Stimulated activated naive CD8-positive, alpha-beta T cell treated with anti-CD3 and anti-CD28 coated beads, Interleukin-15, amount 100 ng/mL, for 72 hours (primary cell): ENCODE measurements at places on chromosomes 3 and 15.

DNA sequence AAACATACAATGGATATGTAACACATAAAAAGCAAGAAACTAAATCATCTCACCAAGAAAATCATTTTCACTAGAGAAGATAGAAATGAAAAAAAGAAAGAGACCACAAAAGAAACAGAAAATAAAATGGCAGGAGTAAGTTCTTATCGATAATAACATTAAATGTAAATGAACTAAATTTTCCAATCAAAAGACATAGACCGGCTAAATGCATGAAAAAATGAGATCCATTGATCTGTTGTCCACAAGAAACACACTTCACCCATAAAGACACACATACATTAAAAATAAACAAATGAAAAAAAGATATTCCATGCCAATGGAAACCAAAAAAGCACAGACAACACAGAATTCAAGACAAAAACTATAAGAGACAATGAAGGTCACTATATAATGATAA is 1771.9 kb downstream of the SI start:
- DNase-seq: no peak

DNA sequence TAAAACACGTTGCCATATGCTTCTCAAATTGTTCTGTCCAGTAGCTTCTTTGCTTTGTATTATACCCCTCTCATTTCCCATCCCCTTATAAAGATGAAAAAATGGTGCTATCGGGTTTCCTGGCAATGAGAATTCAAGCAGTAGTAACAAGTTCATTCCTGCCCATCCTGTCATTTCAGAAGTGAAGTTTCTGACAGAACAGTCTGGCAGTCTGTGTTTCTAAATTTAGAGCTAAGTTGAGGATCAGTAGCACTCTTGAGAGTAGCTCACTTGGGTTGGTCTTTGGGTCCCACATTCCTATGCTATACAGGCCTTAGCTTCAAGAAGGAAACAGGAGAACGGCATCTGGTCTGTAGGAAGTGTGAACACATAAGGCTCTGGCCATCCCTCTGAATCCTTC is 134.6 kb downstream of the GHSR start:
- no peak for DNase-seq

DNA sequence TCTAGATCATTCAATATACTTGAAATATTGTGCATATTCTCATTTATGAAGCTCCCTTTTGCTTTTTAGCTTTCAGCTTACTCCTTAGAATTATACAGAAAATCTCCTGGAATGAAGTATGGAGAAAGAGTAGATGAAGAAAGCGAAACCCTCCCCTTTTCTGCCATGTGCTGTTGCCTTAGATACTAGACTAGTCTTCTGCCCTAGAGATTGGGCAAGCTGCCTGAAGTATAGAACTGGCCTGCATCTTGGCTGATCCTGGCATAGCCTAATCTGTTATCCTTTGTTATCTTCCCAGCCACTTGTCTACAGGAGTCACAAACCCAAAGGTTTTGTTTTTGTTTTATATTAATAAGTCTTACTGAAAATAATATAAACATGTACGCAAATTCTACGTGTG is 138.8 kb downstream of the RBPMS2 start:
- DNase-seq: no peak

GRCh38 chr3:80535286-80535685 is 767.5 kb upstream of the ROBO1 start:
- DNase-seq: no peak

DNA sequence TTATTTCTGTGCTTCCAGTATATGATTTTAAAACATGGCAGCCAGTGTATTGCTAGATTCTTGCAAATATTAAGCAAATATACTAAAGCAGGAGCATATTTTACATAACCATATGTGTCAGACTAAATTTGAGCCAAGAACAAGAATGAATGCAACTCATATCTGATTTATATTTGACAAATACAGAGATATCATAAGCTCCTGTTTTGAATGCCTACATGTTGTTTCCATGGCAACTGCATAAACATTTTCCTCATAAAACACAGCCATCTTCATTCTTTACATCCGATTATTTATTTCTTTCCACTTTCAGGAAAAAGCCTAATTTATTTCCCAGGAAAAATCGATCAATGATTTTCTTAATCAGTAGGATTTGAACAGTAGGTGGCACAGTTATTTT is 172.2 kb upstream of the TSPAN3 start:
- DNase-seq: no peak

GRCh38 chr3:188407158-188407880 is 253.4 kb downstream of the LPP start:
- DNase-seq: no peak

DNA sequence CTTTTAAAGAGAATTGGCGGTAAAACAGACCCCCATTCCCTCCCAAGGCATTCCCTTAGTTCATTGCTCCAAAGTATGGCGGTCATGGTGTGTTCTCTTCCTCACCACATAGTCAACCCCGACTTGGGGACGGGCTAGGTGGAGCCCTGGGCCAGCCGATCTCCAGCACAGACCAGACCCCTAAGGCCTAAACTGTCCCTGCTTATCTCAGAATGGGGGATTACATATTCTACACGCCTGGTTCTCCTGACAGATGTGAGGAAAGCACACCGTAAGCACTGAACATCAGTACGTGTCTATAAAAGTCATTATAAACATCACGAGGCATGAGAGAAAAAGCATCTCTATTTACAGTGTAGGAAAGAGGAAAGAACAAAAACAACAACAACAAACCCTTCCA is 244.5 kb upstream of the STT3B start:
- no peak for DNase-seq

DNA sequence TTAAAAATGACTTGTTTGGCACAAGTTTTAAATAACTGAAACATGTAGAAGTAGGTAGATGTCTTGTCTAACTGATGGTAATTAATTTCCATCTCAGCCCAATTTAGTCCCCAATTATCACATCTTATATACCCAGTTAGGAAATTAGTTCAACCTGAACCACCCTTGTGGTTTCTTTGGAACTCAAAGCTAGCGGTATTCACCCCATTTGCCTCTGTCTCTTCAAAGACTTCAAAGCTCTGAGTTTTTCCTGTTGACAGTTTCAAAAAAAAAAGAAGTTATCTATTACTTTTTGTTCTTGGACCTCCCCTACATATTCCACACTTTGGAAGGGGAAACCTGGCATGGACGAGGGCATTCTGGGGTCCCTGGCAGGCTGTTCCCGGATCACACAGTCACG is 236.5 kb downstream of the KCNMB2 start:
- DNase-seq: no peak

DNA sequence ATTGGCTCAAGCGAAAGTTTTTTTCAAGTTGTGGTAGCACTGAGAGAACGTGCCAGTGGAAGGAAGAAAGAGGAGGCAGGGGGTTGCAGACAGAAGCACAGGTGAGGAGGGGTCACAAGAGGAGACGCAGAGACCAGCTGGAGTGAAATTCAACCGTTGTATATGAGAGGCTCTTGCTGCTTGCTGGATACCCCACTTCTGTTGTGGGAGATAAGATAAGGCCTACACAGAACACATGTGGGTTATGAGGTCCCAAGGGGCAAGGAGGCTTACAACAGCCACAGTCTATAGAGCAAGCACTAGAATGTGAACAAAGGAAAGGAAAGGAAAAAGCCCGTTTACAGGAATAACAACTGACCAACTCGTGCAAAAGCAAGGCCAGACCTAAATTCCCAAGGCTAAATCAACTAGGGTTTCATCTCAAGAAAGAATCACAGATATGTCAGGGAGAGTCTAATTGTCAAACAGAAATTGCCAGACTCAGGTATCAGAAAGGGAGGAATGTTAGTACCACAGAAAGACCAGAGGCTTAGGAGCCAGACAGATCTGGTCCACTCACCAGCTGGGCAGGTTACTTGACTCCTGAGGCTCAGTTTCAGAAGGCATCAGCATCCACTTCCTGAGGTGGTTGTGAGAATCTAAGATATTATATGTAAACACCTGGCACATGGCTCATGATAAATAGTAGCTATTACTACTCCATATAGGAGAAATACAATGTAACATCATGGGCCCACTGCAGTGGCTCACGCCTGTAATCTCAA is 60.9 kb downstream of the MSL2 start:
- no peak for DNase-seq

GRCh38 chr15:51094606-51095569 is at the start of gene TNFAIP8L3:
TSS of gene TNFAIP8L3 (minus strand) at chr15:51094906. CDS start at chr15:51094595, 311 bp downstream.
- DNase-seq: no peak

DNA sequence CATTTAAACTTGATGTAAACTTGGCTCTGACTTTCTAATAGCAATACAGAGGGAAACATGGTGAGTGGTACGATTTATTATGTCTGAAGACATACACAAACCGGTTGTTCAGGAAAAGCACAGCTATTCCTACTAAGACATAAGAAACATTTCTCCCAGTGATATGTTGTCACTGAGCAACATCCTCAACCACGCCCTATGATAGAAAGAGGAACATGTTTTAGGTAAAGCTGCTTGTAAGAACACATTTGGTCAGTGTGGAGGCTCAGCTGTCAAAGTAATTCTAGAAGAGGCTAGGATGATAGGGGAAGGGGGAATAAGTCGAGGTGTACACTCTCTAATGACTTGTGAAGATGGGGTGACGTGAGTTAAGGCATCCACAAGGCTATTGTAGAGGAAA is 42.7 kb upstream of the B3GNT5 start:
- no peak for DNase-seq

DNA sequence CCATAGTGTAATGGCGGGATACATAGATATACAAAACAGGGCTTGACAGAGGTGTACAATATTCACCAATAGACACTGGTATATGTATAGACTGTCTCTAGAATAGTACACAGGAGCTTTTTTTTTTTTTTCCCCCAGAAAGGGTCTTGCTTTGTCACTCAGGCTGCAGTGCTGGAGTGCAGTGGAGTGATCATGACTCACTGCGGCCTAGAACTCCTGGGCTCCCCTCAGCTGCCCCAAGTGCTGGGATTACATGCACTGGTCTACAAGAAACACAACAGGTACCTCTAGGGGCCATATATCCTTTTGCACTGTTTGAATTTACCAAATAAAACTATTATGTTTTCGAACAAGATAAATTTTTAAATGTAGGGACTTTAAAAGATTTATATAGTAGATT is 12.3 kb downstream of the RHOA start:
- DNase-seq: no peak

GRCh38 chr15:51016615-51017014 is 78.1 kb downstream of the TNFAIP8L3 start:
- DNase-seq: no peak

DNA sequence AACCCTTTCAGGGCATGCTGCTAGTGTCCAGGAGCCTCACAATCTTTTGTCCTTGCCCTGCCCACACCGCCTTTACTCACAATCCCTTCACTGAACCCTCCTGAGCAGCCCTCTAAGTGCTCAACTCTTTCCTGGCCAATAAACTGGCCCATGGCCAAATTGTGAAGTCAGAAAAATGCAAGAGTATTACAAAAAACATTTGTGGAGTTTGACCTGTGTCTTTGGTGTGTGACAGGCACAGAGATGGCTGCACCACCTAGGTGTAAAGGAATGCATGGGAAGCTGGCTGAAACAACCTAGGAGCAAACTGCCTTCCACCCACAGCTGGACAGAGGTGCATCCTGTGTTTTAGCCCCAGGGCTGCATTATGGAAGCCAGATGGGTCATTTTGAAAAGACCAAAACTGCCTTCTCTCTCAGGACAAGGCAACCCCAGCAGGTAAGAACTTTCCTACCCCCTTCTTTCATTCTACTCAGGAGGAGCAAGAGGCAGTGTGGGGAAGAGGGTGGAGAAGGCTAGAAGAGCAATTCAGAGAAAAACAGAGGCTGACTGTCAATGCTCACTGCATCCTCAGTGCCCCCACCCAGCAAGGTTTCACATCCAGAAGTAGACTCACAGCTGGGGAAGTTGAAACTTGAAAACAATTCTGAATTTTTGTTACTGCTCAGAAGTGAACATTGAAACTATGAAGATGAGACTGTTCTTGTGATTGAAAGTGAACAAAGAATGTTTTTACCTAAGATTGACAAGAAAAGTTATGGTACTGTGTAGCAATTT is 78.6 kb downstream of the TRIM42 start:
- no peak for DNase-seq
